ENCODE measurements at places on chromosomes 1 and 21.
A peak's percentile ranks its signal among the peaks of the same experiment; 100 is the strongest.

DNA sequence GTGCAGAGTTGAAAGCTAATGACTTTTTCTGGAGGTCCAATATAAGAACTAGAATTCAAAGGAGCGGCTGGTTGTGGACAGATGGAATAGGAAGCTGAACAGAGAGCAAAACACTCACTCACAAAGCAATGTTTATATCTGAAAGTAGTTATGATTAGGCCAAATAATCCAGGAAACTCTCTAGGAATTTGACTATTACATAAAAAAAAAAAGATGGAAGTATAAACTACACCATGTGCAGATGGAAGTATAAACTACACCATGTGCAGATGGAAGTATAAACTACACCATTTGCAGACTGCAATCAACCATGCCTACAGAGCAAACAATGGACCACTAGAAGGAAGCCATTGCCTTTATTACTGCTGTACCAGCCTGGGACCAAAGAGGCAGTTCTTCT lies 771.1 kb downstream of the BRINP3 start:
- DNase-seq = no peak

GRCh38 chr1:85571181-85571759 lies 9.3 kb upstream of the CCN1 start:
- DNase-seq = no peak

DNA sequence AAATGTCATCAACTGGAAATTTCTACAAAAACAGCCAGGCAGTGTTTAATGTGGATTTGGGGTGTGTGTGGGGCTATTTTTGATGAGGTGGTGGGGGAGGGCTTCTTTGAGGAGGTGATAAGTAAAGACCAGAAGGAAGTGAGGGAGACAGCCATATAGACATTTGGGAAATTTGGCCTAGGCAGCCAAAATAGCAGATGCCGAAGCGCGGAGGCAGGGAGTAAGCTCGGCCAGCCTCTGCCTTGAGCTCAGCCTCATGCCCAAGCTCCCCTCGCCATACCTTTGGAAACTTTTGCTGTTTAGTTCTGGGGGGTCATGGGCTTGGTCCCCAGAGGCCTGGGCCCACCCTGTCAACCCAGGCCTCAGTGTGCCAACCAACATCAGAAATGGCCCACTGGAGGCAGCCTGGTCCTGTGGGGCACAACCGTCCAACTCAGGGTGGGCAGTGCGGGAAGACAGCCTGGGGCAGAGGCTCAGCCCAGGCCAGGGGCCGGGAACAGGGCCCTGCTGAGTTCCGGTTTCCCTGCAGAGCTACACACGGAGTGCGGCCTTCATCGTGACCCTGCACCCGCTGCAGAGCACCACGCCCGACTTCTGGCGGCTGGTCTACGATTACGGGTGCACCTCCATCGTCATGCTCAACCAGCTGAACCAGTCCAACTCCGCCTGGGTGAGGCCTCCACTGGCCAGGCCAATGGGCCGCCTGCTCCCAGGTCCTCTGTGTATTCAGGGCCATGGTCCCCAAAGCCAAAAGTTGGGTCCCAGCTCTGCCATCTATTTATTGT lies 84.0 kb downstream of the PTPRU start:
- peak; percentile 86 for DNase-seq

- DNase-seq = no peak
These were observed 65.5 kb upstream of the RGS7 start for GRCh38 chr1:241422470-241422869.

GRCh38 chr1:226799634-226800281 lies 60.7 kb upstream of the ITPKB start:
- DNase-seq = no peak

GRCh38 chr1:47818682-47819573 lies 178.3 kb downstream of the TRABD2B start:
- DNase-seq = no peak

- no peak for DNase-seq
These were observed 157.8 kb upstream of the VAMP3 start for GRCh38 chr1:7613106-7613850.

DNA sequence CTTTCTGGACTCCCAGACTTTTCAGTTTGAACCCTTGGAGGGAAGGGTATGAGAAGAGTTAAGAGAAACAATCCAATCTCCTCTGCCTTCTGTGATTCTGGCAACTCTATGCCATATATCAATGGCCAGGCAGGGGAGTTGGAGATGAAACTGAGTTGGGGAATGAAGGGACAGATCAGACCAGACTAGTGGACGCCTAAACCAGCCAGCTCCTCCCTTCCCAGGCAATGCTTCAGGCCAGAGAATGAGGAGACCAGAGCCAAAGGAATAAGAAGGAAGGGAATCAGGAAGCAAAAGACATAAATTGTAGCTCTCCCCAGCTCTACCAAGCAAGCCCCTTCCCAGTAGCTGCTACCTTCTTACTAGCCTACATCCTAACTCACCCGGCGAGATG lies 22.7 kb downstream of the PLEKHA6 start:
- DNase-seq = no peak

DNA sequence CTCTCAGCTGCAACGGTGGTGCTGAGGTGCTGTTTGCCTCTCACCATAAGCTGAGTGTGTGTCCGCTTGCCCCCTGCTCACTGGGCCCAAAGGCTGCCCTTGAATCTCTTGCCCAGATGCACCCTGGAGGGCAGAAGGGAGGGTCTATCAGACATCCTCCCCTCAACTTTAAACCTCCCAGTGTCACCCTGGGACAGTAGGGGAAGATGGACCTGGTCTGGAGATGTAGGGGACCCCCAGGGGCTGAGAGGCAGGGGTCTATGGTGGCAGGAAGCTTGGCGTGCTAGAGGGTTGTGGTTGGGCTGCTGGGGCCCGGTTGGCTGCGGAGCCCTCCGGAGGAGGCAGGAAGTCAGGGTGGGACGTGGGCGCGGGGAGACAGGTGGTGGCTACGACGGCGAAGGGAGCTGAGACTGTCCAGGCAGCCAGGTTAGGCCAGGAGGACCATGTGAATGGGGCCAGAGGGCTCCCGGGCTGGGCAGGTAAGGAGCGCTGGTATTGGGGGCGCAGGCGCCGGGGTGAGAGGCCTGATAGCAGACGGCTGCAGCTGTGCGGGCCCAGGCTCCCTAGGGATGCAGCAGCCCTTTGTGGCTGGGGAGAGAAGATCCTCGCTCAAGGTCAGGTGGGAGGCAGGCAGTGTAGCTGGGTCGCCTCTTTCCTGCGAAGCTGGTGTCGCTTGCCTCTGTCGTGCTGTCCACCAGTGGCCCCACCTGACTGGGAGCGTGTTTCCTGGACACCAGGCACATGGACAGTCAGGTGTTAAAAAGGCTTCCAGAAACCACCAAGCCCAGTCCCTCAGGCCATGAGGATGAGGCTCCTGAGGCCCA lies at the start of gene LCK:
Gene LCK (plus strand): TSS at position 373 of the 824 bp plus-strand sequence. CDS start 23,065 bp downstream, outside the sequence.
- no peak for DNase-seq

GRCh38 chr1:221961532-221962292 lies 219.8 kb upstream of the DUSP10 start:
- no peak for DNase-seq

DNA sequence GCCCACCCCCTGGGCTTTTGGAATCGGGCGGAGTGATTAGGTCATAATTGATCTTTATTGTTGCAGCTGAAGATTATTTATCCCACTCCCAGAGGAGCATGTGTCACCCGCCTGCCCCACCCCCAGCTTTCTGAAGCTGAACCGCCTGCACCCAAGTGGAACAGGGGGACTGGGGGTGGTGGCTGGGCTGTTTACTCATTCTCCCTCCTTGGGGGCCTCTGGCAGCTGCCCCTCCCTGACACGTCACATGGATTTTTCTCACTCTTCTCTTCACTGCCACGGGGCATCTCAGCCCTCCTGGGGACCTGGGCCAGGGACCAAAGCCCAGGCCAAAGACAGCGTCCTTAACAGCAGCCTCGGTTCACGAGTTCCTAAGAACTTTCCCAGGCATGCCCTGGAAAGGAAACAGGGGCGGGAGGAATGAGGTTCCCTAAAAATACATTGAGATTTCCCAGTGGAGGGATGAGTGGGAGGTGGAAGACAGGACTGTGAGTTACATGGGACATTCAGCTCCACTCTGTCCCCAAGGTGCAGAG lies 31.6 kb upstream of the SOX13 start:
- peak; percentile 68 for DNase-seq

DNA sequence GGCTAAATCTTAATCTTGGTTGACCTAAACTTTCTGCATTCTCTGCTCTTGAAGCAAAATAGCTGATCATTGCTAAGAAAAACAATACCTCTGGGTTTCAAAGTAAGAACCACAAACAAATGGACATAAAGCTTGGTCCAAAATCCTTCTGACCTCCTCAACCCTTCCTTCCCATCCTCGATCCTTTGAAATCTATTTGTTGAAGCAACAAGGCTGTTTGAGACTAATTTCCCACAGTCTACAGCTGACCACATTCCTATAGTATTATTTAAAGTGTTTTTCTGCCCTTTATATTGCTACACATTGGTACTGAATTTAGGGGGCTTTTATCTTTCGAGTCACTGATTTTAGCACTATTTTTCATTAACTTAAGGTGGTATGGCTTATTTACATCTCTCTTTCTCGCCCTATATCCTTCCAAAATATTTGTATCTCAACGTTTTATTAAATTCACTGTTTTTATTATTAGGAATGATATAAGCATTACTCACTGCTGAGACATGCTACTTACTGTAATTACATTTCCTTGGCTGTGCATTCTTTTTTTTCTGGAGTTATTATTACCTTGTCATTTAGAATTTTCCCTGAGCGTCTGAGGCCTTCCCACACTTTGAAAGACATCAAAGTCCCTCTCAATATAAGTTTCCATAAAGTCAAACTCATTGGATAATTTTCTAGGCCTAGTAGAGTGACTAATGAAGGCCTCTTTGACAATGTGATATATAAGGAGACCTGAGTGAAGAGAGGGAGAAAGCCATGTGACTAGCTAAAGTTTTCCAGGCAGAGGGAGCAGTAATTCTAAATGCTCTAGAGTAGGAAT lies 73.9 kb downstream of the RAB3GAP2 start:
- DNase-seq = no peak

- DNase-seq = no peak
These were observed 84.7 kb downstream of the OBSCN start for GRCh38 chr1:228292609-228292911.

- no peak for DNase-seq
These were observed 7.5 kb upstream of the MAN1A2 start for GRCh38 chr1:117359561-117360289.

DNA sequence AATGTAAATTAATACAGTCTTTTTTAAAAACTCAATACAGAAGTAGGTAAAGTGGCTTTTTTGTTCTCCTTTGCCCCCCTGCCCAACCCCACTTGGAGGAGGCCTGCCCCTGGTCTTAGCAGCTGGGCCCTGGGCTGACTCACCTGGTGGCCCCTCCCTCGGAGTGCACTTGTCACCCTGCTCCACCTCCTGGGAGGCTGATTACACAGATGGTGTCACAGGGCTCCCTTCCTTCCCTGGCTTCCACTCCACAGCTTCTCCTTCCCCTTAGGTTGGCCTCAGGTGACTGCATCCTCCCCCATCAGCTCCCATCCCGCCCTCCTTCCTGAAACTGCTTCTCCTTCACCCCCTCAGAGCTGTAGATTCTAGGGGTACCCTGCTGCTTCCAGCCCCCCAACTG lies 11.7 kb upstream of the CAPN9 start:
- no peak for DNase-seq

DNA sequence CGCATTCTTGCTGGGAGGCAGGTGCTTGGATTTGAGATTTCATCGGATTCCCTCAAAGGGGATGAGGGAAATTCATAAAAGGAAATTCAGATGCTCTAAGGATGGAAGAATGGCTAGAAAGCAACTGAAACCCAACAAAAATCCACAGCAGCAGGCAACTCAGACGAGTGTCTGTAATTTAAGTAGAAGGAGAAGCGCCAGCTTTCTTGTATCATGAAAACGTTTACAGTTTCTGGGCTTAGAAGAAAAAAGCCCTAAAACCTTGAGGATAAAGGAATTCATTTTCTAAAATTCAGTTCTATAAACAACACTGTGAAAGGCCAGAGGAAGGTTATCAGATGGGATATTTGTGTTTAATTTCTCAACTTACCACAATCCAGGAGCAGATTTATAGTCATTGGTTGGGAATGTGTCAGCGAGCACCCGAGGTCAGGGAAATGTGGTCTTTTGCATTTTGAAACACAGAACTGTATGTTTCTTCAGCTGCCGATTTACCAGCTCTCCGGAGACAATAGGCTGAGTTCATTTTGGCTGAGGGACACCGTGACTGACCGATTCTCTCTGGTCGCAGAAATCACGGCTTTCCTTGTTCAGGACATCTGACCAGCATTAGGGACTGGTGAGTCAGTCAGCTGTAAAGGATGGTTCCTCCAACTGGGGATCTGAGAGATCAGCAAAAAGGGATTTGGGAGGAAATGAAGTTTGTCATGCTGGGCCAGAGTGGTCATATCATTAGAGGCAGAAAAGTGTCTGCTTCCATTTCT lies 111.6 kb upstream of the ERRFI1 start:
- DNase-seq = no peak

- peak; percentile 92 for DNase-seq
These were observed 11.1 kb upstream of the ARHGEF2 start for GRCh38 chr1:155989242-155990004.

DNA sequence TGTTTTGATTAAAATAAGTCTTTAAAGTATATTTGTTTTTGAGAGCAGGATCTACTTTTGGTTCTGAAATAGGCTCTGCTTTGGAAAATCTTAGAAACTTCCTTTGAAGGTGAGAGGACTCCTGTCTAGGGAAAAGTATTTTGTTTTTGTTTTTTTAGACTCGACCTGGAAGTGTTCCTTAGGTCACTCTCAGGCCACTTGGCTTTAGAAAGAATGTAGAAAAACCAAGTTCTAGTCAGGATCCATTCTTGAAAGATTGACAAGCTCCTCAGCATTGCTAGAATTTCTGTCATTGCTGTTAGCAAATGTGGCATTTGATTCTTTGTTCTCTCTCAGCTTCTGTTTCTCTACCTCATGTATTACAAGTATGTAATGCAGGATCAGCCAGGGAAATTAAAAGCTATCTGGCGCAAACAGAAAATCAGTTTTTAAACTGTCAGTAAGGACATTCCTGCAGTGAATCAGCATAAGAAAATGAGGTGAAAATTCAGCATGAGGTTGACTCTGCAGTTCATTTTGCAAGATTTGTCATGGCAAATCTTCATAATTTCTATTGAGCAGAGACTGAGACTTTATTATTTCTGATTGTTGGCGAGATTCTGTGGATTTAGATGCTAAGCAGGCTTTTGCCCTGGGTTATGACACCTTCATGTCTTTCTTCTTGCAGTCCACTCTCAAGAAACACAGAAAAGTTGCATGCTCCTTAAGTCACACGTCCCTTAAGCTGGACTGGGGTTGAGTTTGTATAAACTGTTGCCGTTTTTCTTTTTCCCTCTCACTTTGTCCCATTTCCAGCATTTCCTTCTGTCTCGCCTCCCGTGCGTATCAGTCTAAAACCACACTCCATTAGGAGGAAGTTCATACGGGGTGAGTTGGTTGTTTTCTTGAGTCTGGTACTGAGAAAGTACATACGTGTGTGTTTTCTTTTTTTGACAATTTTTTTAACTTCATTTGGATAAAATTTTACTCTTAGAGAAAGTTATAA lies 12.6 kb downstream of the NTPCR start:
- DNase-seq = no peak
